GM12878 (cell line): ENCODE measurements at places on chromosomes 7 and 10.

- H3K4me1 ChIP-seq, result no peaks in the 10 kb centered on the region
- H3K36me3 ChIP-seq, result no peaks in the 10 kb centered on the region
- no peaks in the 10 kb centered on the region for H3K27me3 ChIP-seq
- no peak for DNase-seq
- H3K27ac ChIP-seq, result no peak overlapping the region
- H3K4me3 ChIP-seq, result no peak overlapping the region
Observed at GRCh38 chr7:55117286-55117685, 98.5 kb downstream of the EGFR start.

DNA sequence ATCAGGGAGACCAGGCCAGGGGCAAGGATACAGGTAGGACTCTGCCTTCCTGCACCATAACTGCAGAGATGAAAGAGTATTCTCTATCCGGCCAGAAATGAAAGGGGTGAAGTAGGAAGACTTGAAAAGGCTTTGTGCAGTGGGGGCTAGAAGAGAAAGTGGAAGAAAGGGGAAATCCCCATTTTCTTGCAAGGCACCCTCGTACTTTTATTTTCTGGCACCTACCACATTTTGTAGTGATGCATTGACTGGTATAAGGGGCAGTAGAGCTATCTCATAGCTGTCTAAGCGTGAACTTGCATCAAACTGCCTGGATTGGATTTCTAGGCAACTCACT is 752 bp upstream of the CAMK2G start:
- peak overlapping the region; percentile 84 for H3K4me3 ChIP-seq
- H3K4me1 ChIP-seq, result peaks cover 17% of the 10 kb centered on the region
- H3K36me3 ChIP-seq, result no peaks in the 10 kb centered on the region
- no peaks in the 10 kb centered on the region for H3K27me3 ChIP-seq
- H3K27ac ChIP-seq, result peak overlapping the region; percentile 58
- DNase-seq, result no peak

DNA sequence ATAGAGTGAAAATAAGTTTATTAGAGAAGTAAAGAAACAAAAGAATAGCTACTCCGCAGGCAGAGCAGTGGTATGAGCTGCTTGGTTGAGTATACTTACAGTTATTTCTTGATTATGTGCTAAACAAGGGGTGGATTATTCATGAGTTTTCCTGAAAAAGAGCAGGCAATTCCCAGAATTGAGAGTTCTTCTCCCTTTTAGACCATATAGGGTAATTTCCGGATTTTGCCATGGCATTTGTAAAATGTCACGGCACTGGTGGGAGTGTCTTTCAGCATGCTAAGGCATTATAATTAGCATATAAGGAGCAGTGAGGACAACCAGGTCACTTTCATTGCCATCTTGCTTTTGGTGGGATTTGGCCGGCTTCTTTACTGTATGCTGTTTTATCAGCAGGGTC is 25.7 kb upstream of the GALNT17 start:
- H3K4me3 ChIP-seq, result no peak overlapping the region
- DNase-seq, result no peak
- no peaks in the 10 kb centered on the region for H3K27me3 ChIP-seq
- H3K27ac ChIP-seq, result no peak overlapping the region
- no peaks in the 10 kb centered on the region for H3K4me1 ChIP-seq

- no peak for DNase-seq
- H3K4me1 ChIP-seq, result no peaks in the 10 kb centered on the region
- H3K36me3 ChIP-seq, result no peaks in the 10 kb centered on the region
Observed at GRCh38 chr7:115578576-115578975, 452.0 kb downstream of the TFEC start.

- no peaks in the 10 kb centered on the region for H3K4me1 ChIP-seq
- no peak for DNase-seq
- no peak overlapping the region for H3K27ac ChIP-seq
Observed at GRCh38 chr10:82762641-82763040, 887.6 kb downstream of the NRG3 start.

- no peaks in the 10 kb centered on the region for H3K27me3 ChIP-seq
- H3K4me1 ChIP-seq, result no peaks in the 10 kb centered on the region
- no peak for DNase-seq
- no peak overlapping the region for H3K27ac ChIP-seq
Observed at GRCh38 chr10:83580373-83581012, 558.8 kb upstream of the GHITM start.
